Mesenchymal stem cell (in vitro differentiated cells and primary cell): ENCODE measurements at places on chromosomes 5 and 9.
A peak's percentile ranks its signal among the peaks of the same experiment; 100 is the strongest.

GRCh38 chr9:69380811-69381210 lies 55.8 kb downstream of the ENTREP1 start:
- DNase-seq: peak; percentile 33

DNA sequence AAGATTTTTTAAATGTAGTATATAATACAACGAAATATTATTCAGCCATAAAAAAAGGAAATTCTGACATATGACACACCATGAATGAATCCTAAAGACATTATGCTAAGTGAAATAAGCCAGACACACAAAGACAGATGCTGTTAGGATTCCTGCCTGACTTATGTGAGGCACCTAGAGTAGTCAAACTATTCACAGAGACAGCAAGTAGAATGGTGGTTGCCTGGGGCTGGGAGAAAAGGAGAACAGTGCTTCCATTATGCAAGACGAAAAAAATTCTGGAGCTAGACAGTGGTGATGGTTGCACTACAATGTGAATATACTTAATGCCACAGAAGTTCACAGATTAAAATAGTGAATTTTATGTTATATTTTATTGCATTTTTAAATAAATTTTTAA lies 66.8 kb downstream of the SPOCK1 start:
- no peak for DNase-seq

DNA sequence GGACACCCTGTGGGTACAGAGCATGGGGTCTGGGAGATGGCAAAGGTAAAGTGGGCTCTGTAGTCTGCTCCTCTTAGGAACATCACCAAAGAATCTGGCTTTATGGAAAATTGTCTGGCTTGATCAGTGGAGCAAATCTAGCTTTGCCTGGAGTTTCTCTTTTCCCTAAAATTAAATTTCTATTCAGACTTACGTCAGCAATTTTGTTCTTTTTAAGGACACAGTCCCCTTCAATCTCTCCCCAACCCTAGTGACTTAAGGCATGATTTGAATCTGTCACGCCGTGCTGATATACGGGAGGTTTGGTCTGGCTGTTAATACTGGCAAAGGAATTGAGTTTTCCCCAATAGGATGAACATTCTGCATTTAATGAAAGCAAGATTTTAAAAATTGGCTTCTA lies 72.3 kb upstream of the ERCC6L2 start:
- no peak for DNase-seq

DNA sequence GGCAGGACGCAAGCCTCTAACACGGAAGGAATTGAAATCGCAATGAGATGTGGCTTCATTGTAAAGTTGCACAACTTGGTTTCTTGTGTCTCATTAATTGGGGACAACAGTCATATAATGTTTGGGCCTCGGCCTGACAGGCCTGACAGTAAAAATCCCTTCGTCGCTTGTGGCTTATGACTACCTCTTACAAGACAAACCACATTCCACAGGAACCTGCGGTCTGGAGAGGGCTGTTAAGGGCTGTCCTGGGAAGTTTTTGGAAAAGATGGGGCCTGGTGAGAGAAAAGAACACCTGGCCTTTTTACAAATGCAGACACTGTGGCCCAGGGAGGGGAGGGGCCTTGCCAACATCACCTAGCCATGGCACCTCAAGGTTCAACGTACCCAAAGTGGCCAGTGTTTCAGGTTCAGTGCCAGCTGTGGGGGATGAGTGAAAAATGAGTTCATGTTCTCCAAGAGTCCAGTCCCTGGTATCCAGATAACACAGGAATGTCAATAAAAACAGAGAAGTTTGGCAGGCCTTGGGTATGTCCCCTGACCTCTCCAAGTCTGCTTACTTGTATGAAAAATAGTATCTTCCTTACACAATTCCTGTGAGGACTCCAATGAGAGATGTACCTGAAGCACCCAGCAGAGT lies 22.2 kb downstream of the SHB start:
- DNase-seq: peak; percentile 72

GRCh38 chr9:7265181-7265580 lies 507.4 kb downstream of the KDM4C start:
- DNase-seq: no peak

GRCh38 chr5:65880496-65881072 lies 45.8 kb upstream of the ERBIN start:
- no peak for DNase-seq

- no peak for DNase-seq
Measured at GRCh38 chr5:81177061-81177460, 56.1 kb upstream of the CKMT2 start.
